ENCODE measurements at places on chromosomes 3 and 15. TPM values are rescaled to one million over a fixed set of nuclear protein-coding genes. Genes with fewer than 3 reads are reported as not detected.

NSUN3 gene
- 3.3 TPM for total RNA-seq

GRCh38 chr3:197495059-197495455 is 60.7 kb downstream of the BDH1 start:
- no peak for DNase-seq
- H3K4me1 ChIP-seq = no peaks in the 10 kb centered on the region
- H3K27ac ChIP-seq = no peak overlapping the region
- no peak overlapping the region for H3K4me3 ChIP-seq

EPHA6 gene
- total RNA-seq = 2.7 TPM

DNA sequence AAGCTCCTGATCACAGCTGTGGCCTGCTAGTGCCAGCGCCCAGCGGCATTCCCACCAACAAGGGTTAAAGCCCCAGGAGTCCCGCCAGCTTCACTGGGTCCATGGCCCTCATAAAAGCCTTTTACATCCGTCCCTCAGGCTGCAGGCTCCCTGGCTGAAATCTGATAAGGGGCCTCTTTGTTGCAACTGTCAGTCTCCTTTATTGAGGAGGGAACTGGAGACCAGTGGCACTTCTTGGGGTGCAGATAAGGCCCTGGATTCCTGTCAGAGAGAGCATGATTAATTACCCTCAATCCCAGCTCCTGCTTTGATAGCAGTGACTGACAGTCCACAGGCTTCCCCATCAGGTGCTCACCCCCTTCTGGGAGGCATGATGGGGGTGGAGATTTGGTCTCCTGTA is 30.9 kb upstream of the CLK3 start:
- H3K27ac ChIP-seq = no peak overlapping the region
- H3K4me1 ChIP-seq = no peaks in the 10 kb centered on the region
- no peaks in the 10 kb centered on the region for H3K36me3 ChIP-seq
- H3K27me3 ChIP-seq = no peaks in the 10 kb centered on the region
- H3K4me3 ChIP-seq = no peak overlapping the region

GRCh38 chr3:53083949-53084309 is 38.1 kb upstream of the SFMBT1 start:
- H3K27ac ChIP-seq = no peak overlapping the region
- no peak overlapping the region for H3K4me3 ChIP-seq
- H3K4me1 ChIP-seq = no peaks in the 10 kb centered on the region
- DNase-seq = no peak
- H3K27me3 ChIP-seq = no peaks in the 10 kb centered on the region

DNA sequence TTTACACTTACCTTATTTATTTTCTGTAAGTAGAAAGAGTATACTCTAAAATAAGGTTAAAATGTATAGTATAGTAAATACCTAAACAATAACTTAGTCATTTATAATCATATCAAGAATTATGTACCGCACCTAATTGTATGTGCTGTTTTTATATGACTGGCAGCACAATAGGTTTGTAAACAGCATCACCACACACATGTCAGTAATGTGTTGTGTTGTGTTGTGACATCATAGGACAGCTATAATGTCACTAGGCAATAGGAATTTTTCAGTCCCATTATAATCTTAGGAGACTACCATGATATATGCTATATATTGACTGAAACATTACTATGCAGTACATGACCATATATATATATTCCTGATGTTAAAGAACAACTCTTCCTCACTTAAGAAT is 99.9 kb upstream of the CNTN4 start:
- no peaks in the 10 kb centered on the region for H3K4me1 ChIP-seq
- no peak overlapping the region for H3K4me3 ChIP-seq
- no peak overlapping the region for H3K27ac ChIP-seq
- H3K36me3 ChIP-seq = no peaks in the 10 kb centered on the region
- H3K27me3 ChIP-seq = no peaks in the 10 kb centered on the region

GRCh38 chr15:83904107-83905040 is 250.5 kb downstream of the ADAMTSL3 start:
- H3K27me3 ChIP-seq = no peaks in the 10 kb centered on the region
- H3K27ac ChIP-seq = peak overlapping the region; percentile 76
- DNase-seq = peak; percentile 68
- H3K36me3 ChIP-seq = no peaks in the 10 kb centered on the region

DNA sequence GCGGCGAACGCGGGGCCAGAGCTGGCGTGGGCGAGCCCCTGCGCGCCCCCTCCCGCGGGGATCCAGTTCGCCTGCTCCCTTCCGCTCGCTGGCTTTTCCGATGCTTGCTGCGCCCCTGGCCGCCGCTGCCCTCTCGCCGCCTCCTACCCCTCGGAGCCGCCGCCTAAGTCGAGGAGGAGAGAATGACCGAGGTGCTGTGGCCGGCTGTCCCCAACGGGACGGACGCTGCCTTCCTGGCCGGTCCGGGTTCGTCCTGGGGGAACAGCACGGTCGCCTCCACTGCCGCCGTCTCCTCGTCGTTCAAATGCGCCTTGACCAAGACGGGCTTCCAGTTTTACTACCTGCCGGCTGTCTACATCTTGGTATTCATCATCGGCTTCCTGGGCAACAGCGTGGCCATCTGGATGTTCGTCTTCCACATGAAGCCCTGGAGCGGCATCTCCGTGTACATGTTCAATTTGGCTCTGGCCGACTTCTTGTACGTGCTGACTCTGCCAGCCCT is 721 bp downstream of the P2RY1 start:
- H3K4me3 ChIP-seq = peak overlapping the region; percentile 94
- no peaks in the 10 kb centered on the region for H3K36me3 ChIP-seq
- H3K27ac ChIP-seq = peak overlapping the region; percentile 88
- H3K27me3 ChIP-seq = no peaks in the 10 kb centered on the region
- no peaks in the 10 kb centered on the region for H3K4me1 ChIP-seq
